ENCODE measurements at places on chromosomes 2 and 18.

DNA sequence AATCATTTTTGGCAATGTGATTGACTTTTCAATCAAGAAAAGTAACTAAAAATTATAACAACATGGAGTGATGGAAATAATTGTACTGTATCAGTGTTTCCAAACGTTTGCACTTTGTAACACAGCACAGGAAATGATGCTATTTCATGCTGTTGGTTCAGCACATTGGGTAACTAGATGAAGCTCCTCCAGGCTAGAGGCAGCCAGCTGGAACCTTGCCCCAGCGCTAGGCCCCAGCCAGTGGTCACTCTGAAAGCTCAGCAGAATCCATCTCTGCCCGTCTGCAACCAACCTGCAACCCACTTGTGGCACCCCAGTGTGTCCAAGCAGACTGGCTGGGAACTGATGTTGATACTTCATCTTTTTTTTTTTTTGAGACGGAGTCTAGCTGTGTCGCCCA, 15.3 kb downstream of the UNC50 start:
- no peak for DNase-seq

GRCh38 chr2:80429251-80429650, 124.7 kb upstream of the LRRTM1 start:
- DNase-seq, result no peak

DNA sequence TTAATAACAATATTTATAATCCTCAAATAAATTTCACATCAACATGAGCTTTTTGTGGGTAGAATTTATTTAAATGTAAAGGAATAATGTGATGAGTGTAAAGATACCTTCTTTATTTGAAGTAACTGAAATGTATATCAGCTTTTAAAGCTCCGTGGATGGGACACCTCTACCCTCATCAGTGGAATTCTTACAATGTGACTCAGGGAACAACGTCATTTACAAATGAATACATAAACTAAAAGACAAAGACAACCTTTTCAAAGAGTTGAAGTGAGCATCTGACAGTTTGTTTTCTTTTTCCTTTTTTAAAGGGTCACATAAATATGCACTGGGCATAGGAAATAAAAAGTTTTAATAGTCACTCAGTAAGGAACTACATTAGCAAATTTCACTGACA, 1127.0 kb upstream of the CRIM1 start:
- DNase-seq, result no peak

- DNase-seq, result no peak
These were observed 45.5 kb upstream of the MSH2 start for GRCh38 chr2:47357483-47357882.

DNA sequence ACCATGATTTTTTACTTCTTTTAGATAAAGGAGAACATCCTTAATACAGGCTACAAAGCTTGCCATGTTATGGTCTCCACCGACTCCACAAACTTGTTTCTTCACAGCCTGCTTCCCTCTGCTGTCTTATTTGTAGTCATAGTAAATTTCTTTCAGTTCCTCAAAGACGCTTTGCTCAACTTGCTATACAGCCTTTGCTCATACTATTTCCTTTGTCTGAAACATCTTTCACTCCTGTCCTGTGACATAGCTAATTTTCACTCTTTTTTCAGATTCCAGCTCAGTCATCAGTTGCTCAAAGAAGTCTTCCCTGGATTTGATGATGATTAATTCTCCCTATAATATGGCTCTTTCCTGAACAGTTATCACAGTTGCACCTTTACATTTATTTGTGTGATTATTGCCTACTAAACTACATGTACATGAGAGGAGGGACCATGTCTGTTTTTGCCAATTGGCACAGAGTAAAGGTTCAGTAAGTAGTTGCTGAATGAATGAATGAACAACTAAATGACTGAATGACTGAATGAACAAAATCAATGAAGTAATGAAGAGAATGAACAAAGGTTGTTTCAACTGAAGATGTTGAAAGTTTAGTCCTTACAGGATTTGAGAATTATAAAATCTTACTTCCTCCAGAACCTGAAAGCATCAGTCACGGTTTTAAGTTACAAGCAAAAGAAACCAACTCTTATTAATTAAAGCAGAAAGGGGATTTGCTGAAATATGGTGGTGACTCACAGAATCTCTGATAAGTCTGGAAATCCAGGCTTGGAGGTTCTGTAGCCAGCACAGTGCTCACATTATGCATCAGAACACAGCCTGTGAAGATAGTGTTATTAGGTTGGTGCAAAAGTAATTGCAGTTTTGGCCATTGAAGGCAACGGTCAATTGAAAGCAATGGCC, 186.4 kb upstream of the FAM98A start:
- no peak for DNase-seq

DNA sequence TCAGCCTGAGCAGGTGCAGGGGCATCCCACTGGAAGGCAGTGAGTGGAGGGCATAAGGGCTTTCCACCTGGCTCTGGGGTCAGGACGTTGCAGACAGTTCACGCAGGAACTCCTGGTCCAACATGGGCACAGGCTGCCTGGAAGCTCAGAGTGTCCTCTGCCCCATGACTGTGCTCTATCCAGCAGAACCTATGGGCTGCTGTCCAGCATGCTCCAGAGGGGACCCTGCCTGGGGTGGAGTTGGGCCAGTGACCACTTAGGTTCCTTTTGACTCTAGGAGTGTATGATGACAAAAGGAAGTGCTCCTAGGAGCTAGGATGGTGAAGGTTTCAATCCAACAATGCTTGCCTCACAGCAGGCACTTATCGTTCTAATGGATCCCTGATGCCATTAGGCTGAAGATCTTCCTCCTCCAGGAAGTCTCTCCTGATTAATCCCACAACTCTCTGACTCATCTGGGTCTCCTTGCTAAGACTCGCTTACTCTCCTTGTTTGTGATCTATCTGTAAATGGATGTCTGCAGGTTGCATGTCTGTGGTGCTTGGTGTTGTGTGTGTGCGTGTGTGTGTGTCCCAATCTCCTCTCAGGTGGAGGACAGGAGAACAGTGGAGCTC, 224.0 kb downstream of the CELF4 start:
- DNase-seq, result no peak

DNA sequence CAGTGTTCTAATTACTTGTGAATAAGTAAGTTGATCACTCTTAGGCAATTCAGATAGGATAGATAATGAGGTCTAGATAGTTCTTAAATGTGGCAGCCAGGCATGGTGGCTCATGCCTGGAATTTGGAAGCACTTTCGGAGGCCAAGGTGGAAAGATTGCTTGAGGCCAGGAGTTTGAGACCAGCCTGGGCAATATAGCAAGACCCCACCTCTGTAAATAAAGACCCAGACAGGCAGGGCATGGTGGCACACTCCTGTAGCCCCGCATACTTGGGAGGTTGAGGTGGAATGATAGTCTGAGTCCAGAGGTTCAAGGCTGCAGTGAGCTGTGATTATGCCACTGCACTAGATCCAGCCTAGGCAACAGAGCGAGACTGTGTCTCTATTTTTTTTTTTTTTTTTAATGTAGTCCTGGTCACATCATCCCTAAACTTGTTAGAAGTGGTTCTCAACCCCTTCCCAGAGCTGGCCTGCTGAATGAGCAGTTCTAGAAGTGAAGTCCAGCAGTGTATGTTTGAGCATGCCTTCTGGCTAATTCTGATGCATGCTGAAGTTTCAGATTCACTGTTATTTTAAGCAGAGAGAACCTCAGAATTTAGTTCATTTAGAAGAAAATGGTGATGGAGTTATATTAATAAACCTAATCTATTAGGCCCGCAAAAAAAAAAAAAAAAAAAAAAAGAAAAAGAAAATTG, 306.2 kb downstream of the PRKCE start:
- no peak for DNase-seq

GRCh38 chr2:144559242-144559641, 39.3 kb upstream of the ZEB2 start:
- DNase-seq, result no peak

DNA sequence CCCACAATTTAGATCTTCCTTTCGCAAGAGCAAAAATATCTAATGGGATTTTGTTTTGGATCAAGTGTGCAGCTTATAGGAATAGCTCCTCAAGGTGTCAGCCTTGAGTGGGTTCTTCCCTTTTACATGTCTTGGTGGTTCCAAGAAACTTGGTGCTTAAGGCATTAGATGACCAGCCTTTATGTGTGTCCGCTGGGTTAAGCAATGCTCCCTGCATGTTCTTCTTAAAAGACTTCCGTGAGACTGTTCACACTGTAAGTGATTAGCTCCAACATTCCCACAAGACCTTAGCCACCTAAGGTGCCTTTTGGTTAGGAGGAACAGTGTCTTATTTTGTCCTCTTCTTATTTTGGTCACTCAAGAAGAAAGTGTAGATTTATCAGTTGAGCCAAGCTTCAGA, 44.3 kb upstream of the GPR39 start:
- DNase-seq, result no peak
